ENCODE measurements at places on chromosomes 2 and 18.

DNA sequence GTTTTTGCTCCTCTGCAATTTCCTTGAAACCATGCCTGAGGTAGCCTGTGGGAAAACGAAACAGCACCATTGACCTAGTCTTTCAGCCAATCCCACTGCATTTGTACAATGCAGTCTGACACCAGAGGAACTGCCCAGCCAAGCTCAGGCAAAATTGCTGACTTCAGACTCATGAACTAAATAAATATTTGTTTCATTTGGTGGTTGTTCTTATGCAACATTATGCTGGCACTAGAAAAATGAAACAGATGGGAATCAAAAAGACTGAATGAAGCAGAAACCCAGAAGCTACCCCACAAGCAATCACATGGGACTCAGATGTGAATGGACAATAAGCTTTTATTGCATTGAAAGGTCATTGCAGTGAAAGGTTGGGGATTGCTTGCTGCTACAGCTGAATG is 1.7 kb downstream of the NAT8 start:
- no peak for DNase-seq

DNA sequence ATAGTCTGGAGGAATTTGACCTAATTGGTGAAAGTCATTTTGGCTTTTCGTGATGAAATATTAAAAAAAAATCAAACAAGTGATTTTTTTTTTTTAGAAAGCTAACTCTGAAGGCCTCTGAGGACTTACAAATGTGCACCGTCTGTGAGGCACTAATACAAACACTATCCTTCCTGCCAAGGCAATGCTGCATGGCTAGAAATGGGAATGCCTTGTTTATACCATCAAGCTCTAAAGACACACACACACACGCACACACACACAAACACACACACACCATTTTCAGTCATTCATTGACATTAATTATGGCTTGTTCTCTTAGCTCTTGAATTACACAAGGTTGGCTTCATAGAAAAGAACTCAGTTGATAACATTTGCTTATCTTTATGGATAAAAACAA is 1242.0 kb upstream of the ACVR2A start:
- no peak for DNase-seq

DNA sequence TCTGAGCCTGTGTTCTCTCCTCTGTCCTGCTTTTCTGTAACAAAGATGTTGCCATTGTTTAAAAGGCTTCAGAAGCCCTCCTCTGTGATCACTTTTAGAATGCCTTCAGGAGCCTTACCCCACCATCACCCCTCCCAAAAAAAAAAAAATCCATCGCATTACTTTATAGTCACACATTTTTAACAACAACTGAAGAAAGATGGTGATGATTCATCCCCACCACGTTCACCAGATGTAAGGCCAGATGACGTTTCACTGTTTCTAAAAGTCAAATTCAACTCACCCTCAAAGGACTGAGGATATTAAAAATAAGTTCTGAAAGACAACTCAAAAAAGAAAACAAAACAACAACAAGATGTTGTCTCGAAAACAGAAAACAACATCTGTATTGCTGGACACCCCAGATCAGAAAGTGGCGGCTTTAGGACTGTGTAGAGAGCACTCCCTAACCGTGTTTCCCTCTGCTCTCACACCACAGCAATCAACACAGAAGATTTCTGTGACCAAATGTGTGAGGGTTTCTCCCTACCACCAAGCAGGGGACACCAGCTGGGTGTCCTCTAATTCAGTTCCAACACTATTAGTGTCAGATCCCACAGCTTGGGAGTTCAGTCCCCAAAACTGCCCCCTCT is 61.9 kb upstream of the CREB1 start:
- no peak for DNase-seq

DNA sequence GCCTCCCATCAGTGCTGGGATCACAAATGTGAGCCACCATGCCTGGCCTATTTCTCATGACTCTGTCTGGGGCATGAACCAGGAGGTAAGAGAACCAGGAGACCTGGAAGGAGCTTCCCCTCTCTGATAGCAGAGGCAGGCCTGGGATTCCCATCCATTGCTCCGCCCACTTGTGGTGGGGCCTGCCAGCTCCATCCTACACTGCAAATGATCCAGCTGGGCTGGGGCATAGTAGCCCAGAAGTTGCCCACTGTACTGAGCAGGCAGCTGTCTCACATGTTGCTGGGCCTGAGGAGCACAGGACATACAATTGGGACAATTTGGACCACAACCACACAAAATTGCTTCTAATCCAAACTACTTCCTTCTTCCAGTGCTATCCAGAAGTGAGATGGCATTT is 91.0 kb downstream of the MARCHF4 start:
- DNase-seq = no peak

DNA sequence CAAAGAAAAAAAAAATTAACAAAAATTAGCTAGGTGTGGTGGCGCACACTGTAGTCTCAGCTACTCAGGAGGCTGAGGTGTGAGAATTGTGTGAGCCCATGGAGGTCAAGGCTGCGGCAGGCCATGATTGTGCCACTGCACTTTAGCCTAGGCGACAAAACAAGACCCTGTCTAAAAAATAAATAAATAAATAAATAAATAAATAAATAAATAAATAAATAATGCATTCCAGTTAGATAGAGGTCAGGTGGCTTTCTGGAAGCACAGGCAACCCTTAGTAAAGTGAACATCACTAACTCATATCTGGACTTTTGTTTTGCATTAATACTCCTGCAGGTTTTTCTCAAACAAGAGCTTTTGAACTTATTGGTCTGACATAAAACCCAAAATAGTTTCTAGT is 206.8 kb downstream of the L3MBTL4 start:
- DNase-seq = no peak

GRCh38 chr2:86226070-86226469 is 26.8 kb downstream of the MRPL35 start:
- no peak for DNase-seq
